Cortex of kidney (tissue), 1 donor: ENCODE measurements at places on chromosomes 1 and 21.

- DNase-seq: no peak
Observed at GRCh38 chr1:41741244-41741643, 177.5 kb downstream of the HIVEP3 start.

GRCh38 chr1:227894831-227895451 is 52.8 kb downstream of the WNT9A start:
- no peak for DNase-seq

DNA sequence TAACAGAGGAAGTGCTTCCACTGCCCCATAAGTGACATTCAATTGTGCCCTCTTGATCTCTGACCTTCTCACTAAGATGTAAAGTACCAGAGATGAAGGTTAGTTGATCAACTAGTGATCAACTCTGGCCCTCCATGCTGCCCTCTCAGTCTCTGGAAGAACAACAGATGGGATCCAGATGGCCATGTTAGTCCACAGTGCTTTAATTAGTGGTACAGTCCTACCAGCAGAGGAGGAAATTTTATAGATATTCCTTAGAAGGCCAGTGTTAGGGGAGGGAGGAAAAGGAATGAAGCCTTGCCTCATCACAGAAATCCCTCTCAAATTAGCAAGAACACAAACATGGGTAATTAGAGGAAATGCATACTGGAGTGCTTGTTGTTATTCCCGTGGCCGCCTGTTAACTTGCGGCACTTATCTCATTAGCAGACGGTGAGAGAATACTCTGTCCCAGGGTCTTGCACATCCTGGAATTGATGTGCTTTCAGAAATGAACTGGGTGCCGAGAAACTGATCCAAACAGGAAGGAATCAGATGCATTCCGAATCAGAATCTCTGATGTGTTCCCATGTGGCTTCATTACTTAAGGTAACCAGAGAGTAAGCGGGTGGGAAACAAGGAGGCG is 91.1 kb upstream of the RGS4 start:
- no peak for DNase-seq

GRCh38 chr1:52145137-52145536 is 3.2 kb downstream of the ZFYVE9 start:
- DNase-seq: no peak

DNA sequence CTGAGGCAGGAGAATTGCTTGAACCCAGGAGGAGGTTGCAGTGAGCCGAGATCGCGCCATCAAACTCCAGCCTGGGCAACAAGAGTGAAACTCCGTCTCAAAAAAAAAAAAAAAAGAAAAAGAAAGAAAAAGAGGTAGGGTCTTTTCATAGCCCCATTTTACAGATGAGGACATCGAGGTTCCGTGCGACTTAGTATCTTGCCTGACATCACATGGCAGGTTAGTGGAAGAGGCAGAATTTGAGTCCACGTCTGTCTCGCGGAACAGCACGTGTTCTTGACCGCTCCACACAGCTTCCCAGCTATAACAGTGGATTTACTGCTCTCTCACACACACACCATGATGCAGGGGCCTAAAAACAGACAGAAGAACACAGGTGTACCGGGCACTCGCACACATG is 1.1 kb downstream of the CTRC start:
- no peak for DNase-seq

DNA sequence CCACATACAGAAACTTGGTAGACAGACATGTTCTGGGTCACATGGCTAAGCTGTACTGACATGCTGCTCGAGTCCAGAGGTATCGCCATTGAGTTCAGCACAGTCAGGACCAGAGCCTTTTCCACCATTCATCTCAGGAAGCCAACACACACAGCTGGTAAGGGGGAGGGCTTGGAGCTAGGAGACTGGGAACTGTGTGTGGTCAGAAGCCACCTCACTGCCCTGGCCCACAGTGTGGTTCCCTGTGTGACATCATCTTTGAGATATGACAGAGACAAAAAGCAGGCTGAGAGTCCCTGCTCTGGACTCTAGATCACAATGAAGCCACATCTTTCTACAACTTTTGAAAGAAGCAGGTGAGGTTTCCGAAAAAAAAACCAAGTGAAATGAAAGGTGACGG is 107.2 kb downstream of the SIM2 start:
- no peak for DNase-seq

- DNase-seq: no peak
Observed at GRCh38 chr1:49016030-49016977, 239.6 kb upstream of the BEND5 start.

- no peak for DNase-seq
Observed at GRCh38 chr1:234957330-234958065, 171.1 kb downstream of the TOMM20 start.

DNA sequence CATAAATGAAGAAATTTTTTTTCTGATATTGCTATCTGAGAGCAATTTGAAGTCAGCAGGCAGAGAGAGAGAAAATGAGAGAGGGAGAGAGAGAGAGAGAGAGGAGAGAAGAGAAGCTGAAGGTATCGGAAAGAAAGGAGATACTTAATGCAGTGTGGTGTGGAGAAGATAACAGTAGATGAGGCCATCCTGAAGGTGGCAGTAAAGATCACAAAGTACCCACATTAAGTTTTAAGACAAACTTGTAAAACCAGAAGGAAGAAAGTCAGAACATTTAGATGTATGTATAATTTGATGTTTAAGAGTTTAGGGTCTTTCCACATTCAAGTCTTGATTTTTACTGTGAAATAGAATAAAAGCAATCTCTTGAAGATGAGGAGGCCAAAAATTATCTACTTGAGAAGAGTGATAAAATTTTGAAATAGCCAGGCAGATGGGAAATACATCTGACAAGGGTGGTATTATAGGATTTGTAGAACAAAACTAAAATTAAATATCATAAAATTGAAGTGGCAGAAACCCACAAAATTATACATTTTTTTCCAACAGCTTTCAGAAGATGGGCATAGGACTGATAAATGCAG is 1753.4 kb downstream of the MRPL39 start:
- no peak for DNase-seq

DNA sequence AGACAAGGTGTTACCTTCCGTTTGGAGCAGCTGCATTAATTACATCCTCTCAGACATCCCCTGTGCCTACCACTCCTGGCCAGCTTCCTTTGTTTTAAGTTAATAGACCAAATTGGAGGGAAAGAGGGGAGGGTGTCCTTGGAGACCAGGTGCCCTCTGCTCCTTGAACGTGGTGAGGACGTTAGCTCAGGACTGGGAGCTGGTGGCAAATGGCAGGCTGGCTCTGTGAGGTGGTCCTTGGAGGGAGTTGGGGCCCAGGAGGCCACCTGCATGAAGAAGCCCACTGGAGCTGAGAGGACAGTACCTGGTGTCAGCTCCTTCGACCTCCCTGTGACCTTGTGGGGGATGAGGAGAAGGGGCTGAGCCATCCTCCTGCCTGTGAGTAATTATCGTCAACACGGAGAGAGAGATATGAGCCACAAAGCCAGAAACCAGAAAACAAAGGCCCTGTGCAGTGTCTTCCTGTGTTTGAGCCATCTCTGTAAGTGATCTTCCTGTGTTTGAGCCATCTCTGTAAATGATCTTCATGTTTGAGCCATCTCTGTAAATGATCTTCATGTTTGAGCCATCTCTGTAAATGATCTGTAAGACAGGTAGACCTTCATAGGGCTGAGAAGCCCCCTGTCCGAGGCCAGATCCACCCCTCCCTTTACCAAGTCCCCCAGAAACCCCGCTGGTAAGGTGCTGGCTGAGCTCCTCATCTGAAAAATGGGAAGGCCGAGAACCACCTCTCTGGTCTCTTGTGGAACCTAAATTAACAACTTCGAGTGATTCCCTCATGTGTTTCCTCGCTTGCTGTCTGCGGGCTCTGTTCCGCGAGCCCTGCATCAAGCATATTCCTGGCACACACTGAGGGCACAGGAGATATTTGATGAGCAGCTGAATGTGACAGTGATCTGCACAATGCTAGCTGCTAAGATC is 126.0 kb downstream of the CAMTA1 start:
- DNase-seq: no peak

DNA sequence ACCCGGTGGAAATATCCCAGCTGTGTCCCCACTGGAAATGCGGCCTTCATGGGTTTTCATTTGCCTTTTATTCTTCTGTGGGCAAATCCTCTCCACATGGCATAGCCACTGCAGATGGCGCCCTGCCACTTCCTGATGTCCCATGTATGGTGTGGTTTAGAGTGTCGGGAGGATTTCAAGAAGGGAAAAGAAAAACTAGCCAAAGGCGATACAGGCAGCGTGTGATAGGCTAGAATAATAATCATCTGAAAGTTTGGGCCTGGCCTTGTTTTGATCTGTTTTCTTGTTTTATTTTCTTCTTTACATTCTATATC is 123.6 kb downstream of the PEX14 start:
- DNase-seq: no peak

DNA sequence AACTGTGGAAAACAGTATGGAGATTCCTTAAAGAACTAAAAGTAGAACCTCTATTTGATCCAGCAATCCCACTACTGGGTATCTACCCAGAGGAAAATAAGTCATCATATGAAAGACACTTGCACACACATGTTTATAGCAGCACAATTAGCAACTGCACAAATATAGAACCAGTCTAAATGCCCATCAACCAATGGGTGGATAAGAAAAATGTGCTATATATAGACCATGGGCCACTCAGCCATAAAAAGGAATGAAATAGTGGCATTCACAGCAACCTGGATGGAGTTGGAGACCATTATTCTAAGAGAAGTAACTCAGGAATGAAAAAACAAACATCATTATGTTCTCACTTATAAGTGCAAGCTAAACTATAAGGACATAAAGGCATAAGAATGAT is 105.0 kb upstream of the PGBD5 start:
- no peak for DNase-seq

DNA sequence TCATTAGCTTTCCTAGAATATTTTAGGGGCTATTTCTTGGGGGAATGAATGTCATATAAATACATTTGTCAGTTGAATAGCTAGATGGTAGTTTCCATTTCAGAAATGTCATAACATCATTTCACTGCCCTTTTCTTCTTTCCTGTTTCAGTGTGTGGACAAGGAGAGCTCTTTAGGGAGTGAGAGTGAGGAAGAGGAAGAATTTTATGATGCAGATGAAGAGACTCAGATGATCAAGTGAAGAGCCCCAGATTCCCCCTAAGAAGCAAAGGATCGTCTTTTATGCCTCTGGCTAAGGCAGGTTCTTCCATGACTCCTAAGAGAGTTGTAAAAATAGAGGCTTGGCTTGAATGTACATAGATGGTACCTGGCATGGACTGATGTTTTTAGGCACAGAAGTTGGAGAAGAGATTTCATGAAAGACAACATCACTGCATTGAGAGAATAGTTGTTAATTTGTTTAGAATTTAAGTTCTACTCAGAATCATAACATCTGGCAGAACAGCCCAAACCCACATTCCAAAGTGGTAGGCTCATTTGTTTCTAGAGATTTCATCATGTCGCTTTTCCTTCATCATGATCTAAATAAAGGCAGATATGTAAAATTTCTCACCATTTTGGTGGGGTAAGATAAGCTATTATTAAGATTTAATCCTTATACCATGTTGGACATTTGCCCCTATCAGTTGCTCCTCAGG is 44.2 kb upstream of the MAB21L3 start:
- DNase-seq: no peak

- no peak for DNase-seq
Observed at GRCh38 chr1:103283841-103284669, 175.7 kb upstream of the COL11A1 start.

GRCh38 chr1:92817137-92817697 is 14.6 kb upstream of the RPL5 start:
- no peak for DNase-seq

DNA sequence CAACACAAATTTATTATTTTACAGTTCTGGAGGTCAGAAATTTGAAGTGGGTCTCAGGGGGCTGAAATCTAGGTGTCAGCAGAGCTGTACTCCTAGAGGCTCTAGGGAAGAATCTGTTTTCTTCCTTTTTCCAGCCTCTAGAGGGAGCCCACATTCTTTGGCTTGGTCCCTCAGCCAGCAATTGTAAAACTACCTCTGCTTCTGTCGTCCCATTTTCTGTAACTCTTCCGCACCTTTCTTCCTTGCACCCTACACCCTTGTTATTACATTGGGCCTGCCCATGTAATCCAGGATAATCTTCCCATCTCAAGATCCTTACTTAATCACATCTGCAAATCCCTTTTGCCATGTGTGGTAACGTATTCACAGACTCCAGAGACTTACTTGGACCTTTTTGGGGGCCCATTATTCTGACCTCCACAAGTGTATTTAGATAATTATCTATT is 24.8 kb upstream of the THEM4 start:
- no peak for DNase-seq

DNA sequence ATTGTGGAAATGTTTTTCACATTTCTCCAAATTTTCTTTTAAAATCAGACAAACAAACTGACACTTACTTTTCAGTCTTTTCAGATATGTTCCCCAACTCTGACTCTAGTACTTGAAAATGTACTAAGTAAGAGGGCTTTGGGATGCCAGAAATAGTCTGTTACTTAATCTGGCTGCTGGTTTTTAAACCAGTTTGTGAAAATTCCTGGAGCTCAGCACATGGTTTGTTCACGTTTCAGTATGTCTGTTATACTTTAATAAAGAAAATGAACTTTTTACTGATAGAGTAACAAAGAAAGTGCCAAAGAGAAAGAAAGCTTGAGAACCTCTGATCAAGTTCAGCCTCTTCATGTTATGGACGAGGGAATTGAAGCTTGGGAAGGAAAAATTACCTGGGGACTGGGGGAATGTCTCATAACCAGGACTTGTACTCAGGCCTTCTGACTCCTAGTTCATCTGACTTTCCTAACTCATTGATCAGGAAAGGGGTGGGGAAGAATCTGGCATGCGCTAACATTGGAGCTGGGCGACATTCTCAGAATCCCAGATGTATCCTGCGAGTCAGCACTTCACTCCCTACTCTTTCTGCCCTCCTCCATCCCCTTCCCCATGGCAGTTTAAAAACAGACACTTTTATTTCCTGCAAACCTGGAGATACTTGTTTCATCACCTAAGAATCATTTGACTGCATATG is 30.8 kb upstream of the DNAJC6 start:
- no peak for DNase-seq

DNA sequence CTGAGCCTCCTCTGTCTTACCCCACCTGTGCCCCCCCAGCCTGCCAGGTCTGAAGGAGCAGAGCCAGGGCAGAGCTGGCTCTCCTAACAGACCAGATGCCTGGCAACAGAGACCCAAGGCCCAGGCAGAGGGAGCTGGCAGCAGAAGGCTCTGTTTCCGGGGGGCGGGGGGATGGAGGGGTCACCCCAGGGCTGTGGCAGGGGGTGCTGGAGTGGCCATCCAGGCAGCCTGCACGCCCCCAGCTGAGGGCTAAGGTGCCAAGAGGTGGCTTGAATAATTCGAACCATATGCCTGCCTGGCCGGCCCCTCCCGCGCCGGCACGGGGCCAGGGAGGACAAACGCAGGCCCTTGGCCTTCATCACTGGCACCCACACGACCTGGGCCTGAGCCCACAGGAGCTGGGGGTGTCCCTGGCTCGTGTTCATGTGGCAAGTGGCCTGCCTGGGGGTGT is 16.0 kb upstream of the PLEKHG5 start:
- DNase-seq: no peak

- no peak for DNase-seq
Observed at GRCh38 chr1:89179343-89179742, 3.5 kb upstream of the GBP7 start.
